NCI-H2171 (cell line): ENCODE measurements at places on chromosomes 13 and 19.

DNA sequence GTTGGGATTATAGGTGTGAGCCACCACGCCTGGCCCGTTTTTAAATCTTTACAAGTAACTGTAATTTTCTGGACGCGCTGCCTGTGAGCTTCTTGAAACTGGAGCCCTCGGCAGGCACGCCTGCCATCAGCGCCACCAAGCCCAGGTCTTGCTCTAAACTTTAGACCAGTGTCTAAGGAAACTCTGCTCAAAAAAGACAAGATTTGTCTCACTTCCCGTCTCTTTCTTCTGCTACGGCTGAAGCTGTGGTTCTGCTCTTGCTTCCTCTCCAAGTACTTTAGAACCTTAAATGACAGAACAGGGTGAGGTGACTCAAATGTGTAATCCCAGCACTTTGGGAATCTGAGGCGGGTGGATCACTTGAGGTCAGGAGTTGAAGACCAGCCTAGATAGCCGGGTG lies 24.9 kb downstream of the RCN3 start:
- DNase-seq: no peak

- no peak for DNase-seq
These were observed 305.0 kb downstream of the EFNB2 start for GRCh38 chr13:106230450-106230849.

- no peak for DNase-seq
These were observed 135.1 kb downstream of the FREM2 start for GRCh38 chr13:38821770-38822551.

GRCh38 chr13:108433976-108434755 lies 164.6 kb downstream of the TNFSF13B start:
- DNase-seq: no peak
